ENCODE measurements at places on chromosomes 12 and 14.

DNA sequence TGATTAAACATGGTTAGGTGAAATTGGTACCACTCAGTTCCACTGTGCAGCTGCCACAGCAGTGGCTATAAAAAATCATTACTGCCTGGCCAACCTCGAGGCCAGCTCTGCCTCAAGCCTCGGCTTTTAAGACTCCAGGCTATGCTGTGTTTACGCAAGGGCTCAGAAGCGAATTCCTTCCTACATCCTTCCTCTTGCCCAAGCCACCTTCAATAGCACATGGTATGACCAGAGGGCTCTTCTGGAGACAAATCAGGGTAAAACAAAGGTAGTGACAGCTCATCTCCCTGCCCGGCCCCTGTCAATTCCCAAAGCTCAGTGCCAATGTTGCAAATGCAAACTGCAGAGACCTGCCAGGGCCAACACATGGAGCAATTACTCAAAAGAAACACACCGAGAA, 31.9 kb downstream of the NUAK1 start:
- no peak for DNase-seq

DNA sequence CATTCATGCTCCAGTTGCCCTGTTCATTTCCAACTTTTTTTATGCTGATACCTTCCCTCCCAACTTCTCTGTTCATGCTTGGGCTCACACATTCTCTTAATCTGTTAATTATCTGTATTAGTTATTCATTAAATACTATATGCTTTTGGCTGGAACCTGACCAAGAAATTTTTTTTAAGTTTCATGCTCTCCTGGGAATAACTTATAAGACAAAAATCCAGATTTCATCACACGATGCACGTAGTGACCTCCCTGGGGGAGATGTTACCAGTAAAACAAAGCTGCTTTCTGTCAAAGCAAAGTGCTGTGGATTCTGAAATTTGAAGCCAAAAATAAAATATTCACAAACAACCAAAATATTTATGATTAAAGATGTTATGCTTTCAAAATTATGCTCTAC, 215.0 kb upstream of the USP15 start:
- DNase-seq, result no peak

DNA sequence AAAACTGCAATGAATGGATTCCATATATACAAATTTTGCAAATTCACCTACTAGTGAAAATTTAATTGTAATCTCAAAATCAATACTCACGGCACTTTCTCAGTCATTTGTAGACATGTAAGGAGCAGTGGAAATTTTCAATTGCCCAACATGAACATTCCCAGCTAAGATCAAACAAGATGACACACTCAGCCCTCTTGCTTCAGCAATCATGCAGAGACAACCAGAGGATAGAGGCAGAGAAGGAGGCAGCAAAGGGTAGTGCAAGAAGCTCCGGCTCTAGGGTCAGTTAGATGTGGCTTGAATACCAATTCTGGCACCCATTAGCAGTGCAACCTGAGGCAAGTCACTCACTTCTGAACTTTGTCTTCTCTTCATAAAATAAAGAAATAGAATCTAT, 91.5 kb upstream of the SLC35F4 start:
- DNase-seq, result no peak

DNA sequence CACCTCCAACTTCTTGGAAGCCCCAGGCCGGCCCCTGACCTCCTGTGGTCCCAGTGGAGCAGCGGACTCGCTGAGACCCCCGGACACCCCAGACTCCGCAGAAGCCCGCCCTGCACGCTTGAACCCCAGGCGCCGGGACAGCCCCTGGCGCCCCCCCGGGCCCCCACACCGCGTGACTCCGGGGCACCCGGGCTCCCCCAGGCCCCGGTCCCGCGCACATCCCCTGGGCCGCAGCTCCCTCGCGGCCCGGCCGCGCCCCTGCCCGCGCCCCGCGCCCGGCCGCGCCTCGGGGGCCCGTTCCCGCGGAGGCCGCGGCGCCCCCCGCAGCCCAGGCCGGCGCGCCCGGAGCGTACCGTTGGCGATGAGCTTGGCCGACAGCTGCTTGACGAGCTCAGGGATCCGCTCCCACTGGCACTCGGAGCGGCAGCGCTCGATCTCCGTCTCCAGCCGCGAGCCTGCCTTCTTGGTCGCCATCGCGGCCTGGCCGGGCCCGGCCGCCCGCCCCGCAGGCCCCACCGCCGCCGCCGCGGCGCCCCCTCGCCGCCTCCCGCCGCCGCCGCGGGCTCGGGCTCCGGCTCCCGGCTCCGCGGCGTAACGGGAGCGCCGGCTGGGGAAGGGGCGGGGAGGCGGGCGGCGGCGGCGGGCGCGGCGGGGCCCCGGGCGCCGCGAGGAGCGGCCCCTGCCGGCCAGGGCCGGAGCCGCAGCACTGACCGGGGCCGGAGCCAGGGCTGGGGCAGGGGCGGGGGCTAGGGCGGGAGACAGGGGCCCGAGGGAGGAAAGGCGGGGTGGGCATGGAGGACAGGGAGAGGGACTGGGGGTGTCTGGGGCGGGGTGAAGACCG, at the start of gene TTC7B:
TSS of gene TTC7B (minus strand) at position 609 of the 841 bp plus-strand sequence. CDS start at position 474, 135 bp downstream.
- DNase-seq, result no peak

DNA sequence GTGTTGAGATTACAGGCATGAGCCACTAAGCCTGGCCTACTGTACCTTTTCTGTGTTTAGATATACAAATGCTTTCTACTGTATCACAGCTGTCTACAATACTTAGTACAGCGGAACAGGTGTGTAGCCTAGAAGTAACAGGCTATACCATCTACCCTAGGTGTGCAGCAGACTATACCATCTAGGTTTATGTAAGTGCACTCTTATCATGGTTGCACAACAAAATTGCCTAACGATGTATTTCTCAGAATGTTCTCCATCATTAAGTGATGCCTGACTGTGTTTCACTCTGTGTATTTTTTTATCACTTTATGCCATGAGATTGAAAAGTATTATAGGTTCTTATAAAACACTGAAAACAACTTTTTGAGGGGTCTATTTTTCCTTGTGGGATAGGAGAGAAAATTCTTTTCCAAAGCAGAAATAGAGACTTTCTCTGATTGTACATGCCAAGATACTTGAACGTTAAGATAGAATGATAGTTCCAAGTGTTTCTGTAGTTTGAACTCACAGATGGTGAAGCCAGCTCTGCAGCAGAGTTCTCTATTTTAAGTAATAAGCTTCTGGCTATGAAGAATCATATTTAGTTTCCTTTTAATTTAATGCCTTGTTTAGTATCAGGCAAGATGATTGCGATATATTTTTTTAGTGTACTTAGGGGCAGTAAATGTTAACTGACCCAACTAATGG, 17.0 kb downstream of the TMPRSS12 start:
- DNase-seq, result no peak

- no peak for DNase-seq
These were observed 183.3 kb upstream of the KITLG start for GRCh38 chr12:88763536-88764100.

DNA sequence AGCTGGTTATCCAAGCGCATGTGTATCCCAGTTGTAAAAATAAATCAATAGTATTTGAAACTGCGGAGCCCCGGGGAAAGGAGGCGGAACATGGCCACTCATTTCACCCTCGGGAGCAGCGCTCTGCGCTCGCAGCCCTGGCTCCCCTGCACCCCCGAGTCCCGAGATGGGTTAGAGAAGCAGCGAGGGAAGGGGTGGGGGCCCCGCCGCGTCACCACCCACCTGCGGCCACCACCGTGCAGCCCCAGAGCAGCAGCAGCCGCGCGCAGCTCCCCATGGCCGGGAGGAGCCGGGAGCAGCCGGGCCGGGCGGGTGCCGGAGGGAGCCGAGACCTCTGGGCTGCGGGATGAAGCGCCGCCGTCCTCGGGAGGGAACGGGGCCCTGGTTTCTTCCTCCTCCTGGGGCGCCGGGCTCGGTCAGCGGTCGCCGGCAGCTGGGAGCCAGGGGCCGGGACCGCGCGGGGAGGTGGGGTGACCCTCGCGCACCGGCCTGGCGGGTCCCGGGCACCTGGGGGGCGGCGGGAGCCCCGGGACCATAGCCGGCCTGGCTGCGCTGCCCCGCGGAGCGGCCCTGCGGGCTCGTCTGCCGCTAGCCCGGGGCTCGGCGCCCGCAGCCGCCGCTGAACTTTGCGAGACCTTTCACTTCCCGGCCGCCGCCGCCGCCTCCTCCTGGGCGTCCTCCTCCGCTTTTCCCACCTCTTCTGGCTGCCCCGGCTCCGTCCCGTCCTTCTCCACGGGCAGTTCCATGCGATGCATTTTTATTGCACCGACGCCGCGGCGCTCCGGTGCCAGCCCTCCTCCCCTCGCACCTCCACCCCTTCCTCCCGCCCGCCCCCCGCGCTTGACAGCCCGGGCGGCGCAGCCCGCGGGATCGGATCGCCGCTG, at the start of gene NTN4:
TSS of gene NTN4 (minus strand) at position 732 of the 884 bp plus-strand sequence. CDS start at position 277, 455 bp downstream.
- DNase-seq, result no peak

GRCh38 chr12:20211981-20212421, 156.3 kb upstream of the PDE3A start:
- no peak for DNase-seq

DNA sequence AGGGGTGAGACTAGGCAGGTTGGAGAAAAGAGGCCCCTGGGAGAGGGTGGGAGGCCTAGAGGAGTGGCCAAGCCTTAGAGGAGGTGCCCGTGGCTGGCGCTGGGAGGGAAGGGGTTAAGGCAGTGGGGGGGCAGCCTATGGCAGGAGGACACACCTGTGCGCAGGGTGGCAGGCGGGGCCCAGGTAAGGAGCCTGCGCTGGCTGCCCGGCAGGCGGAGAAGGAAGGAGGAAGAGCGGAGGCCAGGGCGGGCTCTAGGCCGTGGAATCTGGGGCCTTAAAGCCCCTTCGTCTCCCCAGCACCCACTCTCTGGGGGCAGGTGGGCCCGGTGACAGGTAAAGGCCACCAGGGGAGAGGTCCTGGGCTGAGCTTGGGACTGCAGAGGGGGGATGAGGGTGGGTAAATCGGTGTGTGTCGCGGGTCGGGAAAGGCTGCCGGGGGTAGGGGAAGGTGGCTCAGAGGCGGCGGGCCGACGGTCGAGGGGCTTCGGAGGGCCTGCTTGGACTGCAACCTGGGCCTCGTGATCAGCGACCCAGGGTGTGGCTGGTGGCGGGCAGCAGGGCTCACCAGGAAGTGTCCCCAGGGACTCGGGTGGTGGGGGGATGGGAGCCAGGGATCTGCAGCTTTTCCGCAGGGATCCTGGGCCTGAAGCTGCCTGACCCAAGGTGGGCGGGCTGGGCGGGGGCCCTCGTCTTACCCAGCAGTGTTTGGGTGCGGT, 7.3 kb downstream of the PHB2 start:
- DNase-seq, result no peak

Data from stimulated activated CD8-positive, alpha-beta memory T cell treated with anti-CD3 and anti-CD28 coated beads, Interleukin-4, amount 100 ng/mL, for 4 hours (primary cell).